ENCODE measurements at places on chromosomes 1 and 21.
A peak's percentile ranks its signal among the peaks of the same experiment; 100 is the strongest.

GRCh38 chr1:89310976-89311375 lies 38.3 kb upstream of the GBP5 start:
- no peak for DNase-seq

- no peak for DNase-seq
Observed at GRCh38 chr1:12078575-12078937, 15.5 kb downstream of the TNFRSF8 start.

- DNase-seq: peak; percentile 83
Observed at GRCh38 chr1:76336931-76337371, 262.4 kb downstream of the ST6GALNAC3 start.

GRCh38 chr1:4395158-4395557 lies 259.3 kb upstream of the AJAP1 start:
- no peak for DNase-seq

DNA sequence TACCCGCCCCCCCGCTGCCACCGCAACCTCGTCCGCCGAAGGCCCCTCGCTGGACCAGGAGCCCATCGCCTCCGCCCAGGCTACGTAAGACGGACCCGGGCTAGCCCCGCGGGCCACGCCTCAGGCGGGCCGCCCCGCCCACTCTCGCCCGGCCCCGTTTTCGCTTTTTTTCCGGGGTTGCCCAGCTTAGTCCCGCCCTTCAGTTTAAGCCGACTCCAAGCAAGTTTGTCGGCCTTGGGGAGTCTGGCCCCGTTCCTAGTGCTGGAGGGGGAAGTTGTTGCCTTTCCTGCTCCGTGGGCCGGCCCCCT lies 3.0 kb downstream of the RUSC1 start:
- DNase-seq: peak; percentile 55
